ENCODE measurements at places on chromosomes 1 and 21.

DNA sequence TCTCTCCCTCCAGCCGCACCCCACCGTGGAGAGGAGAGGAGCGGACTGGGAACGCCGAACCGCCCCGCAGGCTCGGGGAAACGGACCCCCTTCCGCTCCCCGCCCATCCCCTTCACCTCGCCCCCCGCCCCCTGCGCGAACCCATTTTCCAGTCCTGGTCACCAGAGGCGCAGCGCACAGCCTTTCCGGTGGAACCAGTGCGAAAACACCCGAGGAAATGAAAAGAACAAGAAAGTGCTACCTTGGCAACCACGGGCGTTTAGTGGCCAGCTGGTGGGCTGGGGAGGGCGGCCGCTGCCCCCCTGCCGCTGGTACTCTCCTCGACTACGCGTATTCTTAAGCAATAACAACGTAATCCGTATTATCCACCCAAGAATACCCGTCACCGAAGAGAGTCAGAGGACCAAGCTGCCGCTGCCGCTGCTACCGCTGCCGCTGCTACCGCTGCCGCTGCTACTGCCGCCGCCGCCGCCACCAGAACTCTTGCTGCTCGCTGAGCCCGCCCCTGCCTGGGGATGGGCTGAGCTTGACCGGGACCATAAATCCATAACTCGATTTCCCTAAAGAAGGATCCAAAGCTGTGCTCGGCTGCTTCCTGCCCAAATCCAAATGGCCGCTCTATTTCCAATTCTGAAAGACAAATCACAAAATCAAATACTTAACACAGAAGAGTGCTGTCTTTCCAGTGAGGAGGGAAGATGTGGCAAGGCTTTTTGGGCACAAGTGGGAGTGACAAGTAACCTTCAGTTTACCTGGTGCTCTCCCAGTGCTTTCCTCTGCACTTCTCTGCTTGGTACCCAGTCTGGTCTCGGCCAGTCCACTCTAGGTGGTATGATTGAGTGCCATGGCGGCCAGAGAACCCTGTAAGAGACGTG lies 125.2 kb upstream of the DPYD start:
- no peak for DNase-seq

GRCh38 chr1:61337037-61337436 lies 254.7 kb downstream of the NFIA start:
- DNase-seq = no peak

GRCh38 chr1:201347498-201348210 lies 29.8 kb downstream of the TNNT2 start:
- no peak for DNase-seq

GRCh38 chr1:227792216-227793078 lies 23.0 kb upstream of the PRSS38 start:
- DNase-seq = peak; percentile 7

DNA sequence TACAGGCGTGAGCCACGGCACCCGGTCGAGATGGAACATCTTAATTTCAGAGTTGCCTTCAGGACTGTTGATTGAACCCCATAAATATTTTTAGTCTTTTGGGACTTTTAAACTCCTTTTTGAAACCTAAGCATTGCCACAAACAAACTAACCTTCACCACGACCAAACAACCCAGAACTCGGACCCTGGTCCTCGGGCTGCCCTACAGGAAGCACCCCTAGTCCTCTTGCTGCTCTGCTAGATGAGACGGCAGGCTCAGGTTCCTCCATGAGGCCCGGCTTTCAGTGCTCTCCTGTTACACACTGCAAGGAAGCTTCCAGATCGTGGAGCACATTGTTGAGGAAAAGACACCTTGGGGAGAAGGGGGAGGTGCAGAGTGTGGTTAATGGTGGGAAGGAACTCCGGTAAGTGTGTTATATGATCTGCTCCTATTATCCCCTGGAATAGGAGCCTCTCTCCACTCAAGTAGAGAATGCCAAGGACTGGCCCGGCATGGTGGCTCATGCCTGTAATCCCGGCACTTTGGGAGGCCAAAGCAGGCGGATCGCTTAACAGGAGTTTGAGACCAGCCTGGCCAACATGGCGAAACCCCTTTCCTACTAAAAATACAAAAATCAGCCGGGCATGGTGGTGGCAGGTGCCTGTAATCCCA lies 5.7 kb downstream of the EPHX1 start:
- DNase-seq = no peak

GRCh38 chr1:248817065-248817464 lies 8.7 kb downstream of the SH3BP5L start:
- no peak for DNase-seq

- no peak for DNase-seq
These were observed 498.9 kb downstream of the TTLL7 start for GRCh38 chr1:83499998-83500397.

DNA sequence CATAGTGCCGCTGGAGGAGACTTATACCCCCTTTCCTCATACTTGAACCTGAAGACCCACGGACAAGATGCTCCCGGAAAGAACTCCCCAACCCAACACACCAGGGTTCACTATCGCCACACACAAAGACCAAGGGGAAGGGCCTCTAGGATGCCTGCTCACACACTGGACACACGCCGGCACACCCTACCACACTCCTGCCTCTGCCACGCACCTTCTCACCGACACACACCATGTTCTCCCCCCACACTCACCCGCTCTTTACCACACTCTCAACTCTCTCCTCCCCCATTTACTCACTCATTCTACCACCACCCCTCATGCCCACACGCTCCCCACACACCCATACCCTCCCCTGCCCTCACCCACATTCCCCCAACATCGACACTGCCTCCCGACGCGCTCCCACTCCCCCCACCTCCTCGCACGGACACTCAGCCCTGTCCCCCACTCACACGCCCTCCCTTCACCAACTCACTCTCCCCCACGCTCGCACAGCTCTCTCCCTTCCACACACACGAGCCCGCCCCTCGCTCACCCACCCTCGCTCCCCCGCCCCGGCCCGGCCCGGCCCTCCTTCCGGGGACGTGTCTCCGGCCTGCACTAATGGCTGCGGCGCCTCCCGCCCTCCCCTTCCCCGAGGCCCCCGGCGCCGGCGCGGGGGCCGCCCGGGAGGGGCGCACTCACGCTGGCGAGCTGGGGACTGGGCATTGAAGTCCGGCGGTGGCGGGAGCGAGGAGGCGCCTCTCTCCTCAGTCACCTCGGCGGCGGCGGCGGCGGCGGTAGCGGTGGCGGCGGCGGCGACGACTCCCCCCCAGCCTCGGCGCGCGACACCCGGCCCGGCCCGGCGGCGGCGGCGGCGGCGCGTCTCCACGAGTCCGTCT lies 626 bp downstream of the PTP4A2 start:
- DNase-seq = peak; percentile 72

DNA sequence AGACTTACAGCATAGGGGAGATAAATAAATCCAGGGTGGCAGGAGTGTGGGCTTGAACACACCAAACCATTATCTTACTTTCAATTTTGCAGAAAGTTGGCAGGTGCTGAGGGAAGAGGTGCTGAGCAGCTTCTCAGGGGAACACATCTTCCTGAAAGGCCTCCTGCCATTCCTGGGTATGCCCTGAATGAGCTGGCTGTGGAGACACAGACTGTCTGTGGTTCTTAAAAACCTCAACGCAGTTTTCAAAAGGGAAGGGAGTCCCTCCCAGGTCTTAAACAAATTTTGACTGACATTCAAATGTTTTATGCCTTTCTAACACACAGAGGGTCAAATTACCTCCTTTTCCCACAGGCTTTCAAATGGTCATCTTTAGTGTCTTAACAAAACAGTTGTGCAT lies 166.9 kb downstream of the TNFSF18 start:
- no peak for DNase-seq

- no peak for DNase-seq
These were observed 73.7 kb downstream of the DMRTB1 start for GRCh38 chr1:53532912-53533311.

- no peak for DNase-seq
These were observed 545.4 kb downstream of the ADGRL2 start for GRCh38 chr1:82346141-82346540.

GRCh38 chr1:92346866-92347640 lies 48.2 kb downstream of the RPAP2 start:
- DNase-seq = no peak

GRCh38 chr1:208083715-208084085 lies 160.5 kb downstream of the PLXNA2 start:
- DNase-seq = no peak

- DNase-seq = no peak
These were observed 492.8 kb downstream of the CAMTA1 start for GRCh38 chr1:7278045-7278444.

DNA sequence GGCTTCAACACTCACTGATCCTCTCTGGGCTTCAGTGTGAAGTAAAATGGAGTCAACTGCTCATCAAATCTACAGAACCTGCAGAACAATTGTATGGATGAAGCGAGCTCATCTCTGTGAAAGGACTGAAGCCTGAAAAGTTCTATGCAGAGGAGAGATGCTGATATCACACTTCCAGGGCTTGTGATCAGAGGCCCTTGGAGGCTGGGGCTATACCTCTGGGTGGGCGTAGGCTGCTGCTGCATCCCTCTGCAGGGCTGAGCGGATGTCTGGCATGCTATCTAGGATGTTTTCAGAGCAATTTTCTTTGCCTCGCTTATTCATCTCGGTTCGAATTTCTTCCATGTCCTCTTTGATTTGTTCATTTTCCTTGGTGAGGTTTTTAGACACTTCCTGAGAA lies 17.6 kb downstream of the OLFML2B start:
- no peak for DNase-seq

DNA sequence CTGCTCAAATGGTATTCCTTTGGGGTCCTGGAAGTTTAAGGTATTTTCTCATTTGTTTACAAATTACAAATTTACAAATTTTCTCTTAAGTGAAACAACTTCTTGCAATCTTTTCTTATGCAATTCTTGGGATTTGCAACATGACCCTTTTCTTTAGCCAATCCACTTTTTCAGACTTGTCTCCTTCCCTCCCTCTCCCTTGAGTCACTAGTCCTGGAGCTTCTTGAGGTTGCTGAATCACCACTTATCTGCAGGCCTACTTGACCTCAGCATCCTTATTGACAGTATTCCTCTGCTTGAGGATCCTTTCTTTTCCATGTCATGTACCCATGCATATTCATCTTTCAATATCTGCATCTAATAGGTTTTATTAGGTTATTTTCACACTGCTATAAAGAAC lies 302.8 kb upstream of the ADAMTS5 start:
- DNase-seq = no peak

DNA sequence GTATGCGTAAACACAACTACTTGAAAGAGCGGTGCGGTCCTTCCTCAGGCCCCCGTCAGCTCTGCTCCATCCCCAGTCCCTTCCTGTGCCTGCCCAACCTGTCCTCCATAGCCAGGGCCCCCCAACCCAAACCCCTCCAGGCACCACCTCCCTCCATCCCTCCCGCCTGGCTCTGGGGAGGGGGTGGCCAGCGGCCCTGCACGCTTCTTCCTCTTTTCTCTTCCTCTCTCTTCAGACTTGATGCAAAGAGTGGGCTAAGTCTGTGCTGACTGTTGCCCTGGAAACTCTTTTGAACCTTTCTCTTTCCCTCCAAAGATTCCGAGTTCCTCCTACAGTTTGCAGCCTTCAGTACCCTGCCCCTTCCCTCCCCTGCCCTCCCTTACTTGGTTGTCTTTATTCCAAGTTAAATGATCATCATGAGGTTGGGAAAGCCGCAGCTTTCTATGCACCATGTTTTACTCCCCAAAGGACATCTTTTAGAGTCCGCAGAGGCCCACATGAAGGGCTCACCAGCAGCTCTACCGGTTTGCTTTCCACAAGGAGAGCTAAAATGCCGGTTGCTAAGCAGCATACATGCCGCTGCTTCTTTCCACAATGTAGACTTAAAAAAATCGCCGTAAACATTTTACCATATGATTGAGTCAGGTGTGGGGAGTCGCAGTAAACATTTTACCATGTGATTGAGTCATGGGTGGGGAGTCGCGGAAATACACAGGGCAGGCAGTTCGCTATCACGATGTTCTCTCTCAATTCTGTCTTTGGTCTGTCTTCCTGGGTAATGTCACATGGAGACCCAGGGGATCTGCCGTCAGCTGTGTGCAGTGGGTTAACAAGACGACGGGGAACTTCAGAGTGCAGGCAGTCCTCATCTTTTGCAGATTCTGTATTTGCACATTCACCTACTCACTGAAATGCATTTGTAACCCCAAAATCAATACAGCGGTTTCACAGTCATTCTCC lies 525.3 kb downstream of the KIF26B start:
- DNase-seq = no peak

DNA sequence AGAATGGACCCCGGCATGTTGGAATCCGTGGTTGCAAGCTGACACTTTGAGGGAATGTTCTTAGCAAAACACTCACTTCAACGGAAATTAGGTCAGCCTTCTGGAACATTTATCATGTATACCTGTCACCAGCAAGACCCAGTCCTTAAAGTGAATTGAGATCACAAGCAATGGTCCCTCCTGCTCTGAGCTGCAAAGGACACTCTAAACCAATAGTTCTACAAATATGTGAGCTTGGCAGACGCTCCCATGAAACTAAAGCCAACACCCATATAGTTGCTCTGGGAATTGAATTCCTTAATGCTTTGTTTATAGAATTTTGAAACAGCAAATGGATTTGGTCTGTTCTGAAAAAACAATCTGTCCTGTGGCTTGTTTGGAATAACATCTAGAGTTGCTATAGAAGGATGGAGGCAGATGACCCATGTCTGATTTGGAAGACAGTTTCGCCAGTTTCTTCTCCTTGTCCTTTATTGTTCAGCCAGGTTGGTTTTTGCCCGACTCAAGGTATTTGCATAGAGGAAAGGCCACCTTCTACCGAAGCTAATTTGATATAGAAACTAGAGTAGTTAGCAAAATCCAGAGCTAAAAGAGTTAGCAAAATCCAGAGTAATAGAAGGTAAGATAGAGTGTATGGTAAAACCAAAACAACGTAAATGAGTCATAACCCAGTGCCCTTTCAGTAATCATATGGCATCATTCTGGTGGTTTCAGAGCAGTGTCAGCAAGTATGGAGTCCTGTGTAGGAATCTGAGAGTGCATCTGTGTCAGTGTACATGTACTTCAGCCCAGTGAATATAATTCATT lies 236.2 kb downstream of the NFIA start:
- DNase-seq = peak; percentile 68

DNA sequence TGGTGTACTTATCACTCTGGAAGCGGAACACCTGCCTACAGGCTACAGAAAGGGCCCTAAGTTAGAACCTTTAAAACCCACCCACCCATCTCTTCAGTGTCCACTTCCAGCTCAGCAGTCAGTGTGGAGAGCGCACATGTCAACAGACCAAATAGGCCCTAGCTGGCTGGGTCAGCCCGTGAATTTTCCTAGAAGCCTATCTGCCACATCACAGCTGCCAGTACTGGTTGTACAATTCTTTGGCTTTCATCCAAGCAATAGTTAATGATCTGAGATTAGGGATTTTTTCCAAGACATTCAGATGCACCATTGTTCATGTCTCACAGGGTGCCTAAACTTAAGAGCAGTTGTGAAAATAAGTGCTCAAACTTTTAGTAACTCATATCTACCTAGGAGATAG lies 197.1 kb downstream of the KCNK2 start:
- no peak for DNase-seq

Data from HEK293T (cell line).